Right cardiac atrium (tissue), 5 donors: ENCODE measurements at places on chromosomes 1 and 21. TPM values are rescaled to one million over a fixed set of nuclear protein-coding genes. Genes with fewer than 3 reads are reported as not detected.

DNA sequence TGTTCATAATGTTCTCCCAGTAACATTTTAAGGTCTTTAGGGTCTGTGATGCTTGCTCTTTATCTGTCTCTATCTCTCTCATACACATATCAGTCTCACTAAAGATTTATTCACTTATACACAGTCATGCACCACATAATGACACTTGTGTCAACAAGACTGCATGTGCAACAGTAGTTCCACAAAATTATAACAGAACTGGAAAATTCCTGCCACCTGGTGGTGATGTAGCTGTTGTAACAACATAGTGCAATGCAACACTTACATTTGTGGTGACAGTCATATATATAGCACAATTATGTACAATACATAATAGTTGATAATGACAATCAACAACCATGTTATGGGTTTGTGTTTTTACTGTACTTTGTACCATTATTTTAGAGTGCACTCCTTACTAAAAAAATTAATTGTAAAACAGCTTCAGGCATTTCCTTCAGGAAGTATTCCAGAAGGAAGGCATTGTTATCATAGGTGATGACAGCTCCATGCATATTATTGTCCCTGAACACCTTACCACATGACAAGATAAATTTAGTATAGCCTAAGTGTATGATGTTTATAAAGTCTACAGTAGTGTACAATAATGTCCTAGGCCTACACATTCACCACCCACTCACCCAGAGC, 8.1 kb downstream of the TDRD5 start:
- no peak for DNase-seq

DNA sequence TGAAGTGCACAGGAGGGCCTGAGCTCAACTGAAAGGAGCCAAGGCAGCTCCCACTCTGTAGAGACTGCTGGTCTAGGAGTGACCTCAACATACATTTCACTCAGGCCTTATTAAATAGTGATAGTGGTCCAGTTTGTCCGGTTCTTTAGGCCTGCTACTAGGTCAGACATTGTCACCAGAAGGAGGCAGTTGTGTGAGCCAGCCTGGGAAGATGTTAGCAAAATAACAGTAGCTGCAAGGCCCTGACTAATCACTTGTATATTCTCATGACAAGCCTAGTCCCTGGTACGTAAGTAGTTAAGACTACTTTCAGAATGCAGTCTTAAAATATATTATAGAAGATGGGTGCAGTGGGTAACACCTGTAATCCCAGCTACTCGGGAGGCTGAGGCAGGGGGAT, 264.0 kb upstream of the CAMK1G start:
- no peak for DNase-seq

- no peak for DNase-seq
These were observed 16.3 kb downstream of the ATG4C start for GRCh38 chr1:62800281-62800680.

DNA sequence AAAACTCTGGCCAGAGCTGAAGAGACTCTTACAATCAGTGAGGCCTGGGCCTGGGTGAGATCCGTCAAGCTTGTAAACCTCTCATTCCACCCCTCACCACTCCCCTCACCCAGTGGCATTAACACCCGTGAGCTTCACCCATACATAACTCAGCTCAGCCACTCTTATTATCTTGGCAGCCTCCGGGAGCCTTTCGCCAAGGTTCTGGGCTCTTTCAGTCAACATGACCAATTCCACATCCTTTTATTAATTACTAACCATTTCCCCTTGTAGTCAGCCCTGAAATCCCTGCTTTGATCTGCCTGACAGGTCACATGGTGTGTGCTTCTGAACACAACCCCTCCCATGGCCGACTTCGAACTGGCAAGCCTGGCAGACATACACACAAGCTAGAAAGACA, 134.8 kb downstream of the SETD4 start:
- no peak for DNase-seq

- DNase-seq = no peak
These were observed 15.4 kb downstream of the TTC39A start for GRCh38 chr1:51314974-51315373.

DNA sequence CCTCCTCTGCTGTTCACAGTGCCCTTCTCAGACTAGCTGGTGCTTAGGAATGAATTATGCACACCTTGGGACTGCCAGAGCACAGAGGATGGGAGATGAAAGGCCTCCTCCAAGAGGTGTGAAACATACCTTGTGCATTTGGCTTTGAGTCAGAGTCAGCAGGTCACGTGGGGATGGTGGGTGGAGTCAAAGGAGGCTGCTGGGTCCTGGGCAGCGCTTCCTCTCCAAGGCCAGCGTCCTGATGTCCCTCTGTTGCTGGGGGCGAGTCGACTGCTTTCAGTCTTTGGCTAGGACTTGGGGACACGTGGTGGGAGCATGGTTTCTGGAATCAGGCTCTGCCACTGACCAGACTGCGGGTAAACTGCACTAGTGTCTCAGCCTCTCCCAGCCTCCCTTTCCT, 91.2 kb downstream of the AJAP1 start:
- DNase-seq = no peak

MTARC1 gene
- total RNA-seq = 3.2 TPM

FCAMR gene
- not detected for total RNA-seq

PLD5 gene
- total RNA-seq = 0.14 TPM
